ENCODE measurements at places on chromosomes 3 and 15. TPM values are rescaled to one million over a fixed set of nuclear protein-coding genes. Genes with fewer than 3 reads are reported as not detected.

Gene RPSA
- 351 TPM for total RNA-seq

Gene CYP8B1
- not detected for total RNA-seq

Gene TRAT1
- not detected for total RNA-seq

Gene C3orf70
- 2.6 TPM for total RNA-seq

Gene CRTC3
- total RNA-seq: 32.5 TPM

Gene ABI3BP
- total RNA-seq: 46.7 TPM

Gene KNL1
- 4.6 TPM for total RNA-seq

Gene SCN11A
- total RNA-seq: 0.08 TPM

Gene SV2B
- 0.56 TPM for total RNA-seq

Gene NR1I2
- 0.82 TPM for total RNA-seq

Gene TMEM207
- total RNA-seq: not detected

Gene LNP1
- total RNA-seq: 5.4 TPM

Gene METTL6
- 6.3 TPM for total RNA-seq

Gene GOLGA6B
- total RNA-seq: not detected

Gene NR2E3
- not detected for total RNA-seq

Gene HESX1
- total RNA-seq: 1.2 TPM

All from right atrium auricular region (tissue), 2 donors.